Stimulated activated CD8-positive, alpha-beta memory T cell treated with anti-CD3 and anti-CD28 coated beads, Interleukin-15, amount 100 ng/mL, for 24 hours (primary cell): ENCODE measurements at places on chromosomes 16 and 17.

DNA sequence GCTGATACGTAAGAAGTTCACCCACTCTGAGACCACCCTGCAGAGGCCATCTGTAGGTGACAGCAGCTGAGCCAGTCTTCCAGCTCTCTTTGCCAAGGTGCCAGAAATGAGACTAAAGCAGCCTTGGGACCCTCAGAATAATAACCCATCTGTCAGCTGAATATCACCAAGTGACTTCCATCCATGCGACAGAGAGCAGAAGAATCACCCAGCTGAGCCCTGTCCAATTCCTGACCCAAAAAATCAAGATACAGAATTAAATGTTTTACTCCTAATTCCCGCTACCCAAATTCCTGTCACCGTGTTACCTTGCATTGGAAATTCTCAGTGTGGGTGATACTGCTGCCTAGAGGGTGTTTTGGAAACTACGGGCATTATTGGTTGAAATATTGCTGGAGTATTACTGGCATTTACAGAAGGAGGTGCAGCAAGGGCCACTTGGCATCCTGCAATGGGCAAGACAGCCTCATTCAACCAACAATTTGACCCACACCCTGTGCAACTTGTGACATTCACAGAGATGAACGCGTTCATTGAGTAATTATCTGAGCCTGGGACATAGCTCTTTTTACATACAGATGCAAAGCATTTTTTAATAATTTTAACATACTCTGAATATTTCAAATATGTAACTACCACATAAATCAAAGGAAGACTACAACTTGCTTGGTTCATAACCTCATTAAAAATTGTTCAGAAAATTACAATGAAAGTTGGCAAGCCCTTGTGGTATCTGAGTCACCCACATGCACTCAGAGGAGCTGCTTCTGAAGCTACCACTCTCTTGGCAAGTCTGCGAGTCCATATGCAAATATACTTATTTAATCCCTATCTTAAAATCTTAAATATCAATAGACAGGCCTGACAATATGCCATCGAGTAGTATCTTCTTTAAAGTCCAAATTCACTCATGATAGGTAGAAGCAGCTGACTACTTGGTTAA is 126.6 kb downstream of the C16orf95 start:
- DNase-seq: no peak

DNA sequence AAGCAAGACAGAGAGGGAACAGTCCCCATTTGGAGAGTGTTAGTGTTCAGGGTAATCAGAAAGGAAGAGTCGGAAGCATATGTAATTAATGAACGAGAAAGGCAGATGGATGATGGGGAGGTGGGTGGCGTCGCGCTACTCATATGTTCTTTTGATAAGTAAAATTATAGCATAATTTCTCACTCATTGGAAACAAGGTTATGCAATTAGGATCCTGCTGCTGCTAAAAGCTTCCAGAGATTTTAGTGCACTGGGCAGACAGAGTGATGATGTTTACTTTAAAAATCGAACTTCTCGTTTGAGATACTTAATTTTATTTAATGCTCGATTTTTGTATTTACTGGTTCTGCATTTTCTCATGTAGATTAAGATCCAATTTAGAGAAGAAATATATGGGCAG is 96.2 kb downstream of the PRKCA start:
- no peak for DNase-seq

GRCh38 chr16:88973007-88973410 is 4.0 kb downstream of the CBFA2T3 start:
- no peak for DNase-seq

GRCh38 chr16:12750554-12750918 is 53.2 kb downstream of the CPPED1 start:
- DNase-seq: no peak

GRCh38 chr17:6075050-6075449 is 4.9 kb downstream of the WSCD1 start:
- no peak for DNase-seq

DNA sequence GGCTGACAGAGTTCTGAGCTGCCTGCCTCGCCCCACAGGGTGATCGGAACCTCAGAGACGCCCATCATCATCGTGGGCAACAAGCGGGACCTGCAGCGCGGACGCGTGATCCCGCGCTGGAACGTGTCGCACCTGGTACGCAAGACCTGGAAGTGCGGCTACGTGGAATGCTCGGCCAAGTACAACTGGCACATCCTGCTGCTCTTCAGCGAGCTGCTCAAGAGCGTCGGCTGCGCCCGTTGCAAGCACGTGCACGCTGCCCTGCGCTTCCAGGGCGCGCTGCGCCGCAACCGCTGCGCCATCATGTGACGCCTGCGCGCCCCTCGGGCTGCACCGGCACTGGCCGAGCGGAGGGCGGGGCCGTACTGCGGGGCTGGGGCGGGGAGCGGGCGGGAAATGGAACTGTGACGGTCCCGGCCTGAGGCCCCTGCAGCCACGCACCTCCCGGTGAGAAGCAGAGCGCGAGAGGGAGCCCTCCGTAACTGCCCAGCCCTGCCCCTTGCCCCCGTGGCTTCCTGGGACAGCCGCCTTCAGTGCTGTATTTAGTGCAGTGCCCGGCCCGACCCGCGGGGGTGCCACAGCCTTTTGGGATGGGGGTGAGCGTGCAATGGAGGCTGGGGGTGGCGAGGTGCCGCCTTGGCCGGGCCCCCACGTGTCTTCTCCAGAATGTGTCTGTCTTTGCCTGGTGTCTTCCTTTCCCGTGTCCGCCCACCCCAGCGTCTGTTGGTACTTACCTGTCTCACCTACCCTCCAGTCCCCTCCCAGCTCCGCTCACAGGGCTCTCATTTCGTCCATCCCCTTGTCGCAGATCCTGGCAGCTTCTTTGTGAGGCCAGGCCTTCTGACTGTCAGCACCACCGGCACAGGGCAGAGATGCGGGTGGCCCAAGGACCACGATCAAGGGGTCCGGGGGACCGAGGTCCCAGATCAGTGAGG is 9.8 kb downstream of the RASL10B start:
- no peak for DNase-seq

- DNase-seq: no peak
Observed at GRCh38 chr17:36004594-36005108, 3.3 kb upstream of the CCL15 start.
